ENCODE measurements at places on chromosomes 5 and 9. TPM values are rescaled to one million over a fixed set of nuclear protein-coding genes. Genes with fewer than 3 reads are reported as not detected.

- DNase-seq, result no peak
Measured at GRCh38 chr5:178490935-178491652, 99.1 kb downstream of the COL23A1 start.

The PTPA gene
- 88.1 TPM for total RNA-seq

- no peak for DNase-seq
Measured at GRCh38 chr9:1276474-1276873, 226.3 kb downstream of the DMRT2 start.

DNA sequence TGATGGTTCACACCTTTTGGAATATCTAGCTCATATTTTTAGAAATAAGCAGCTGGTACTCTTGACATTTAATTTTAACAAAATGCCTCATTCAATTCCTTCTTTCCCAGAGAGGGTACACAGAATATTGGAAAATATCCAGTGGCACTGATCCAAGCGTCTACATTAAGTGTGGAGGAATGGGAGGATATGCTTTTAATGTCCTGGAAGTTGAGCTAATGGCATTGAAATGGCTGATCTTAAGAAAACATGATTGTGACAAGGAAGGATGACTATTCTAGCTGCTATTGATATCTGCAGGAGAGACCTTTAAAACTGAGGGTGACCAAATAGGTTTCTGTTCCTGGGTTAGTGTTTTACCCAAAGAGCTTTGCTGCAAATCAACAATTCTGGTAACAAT, 30.0 kb downstream of the ZNF366 start:
- DNase-seq, result no peak

The MYOT gene
- 0.08 TPM for total RNA-seq

The MAP1B gene
- total RNA-seq, result 3.1 TPM

The RNF183 gene
- not detected for total RNA-seq

The PALM2AKAP2 gene
- 0.75 TPM for total RNA-seq

The BHMT2 gene
- total RNA-seq, result not detected

DNA sequence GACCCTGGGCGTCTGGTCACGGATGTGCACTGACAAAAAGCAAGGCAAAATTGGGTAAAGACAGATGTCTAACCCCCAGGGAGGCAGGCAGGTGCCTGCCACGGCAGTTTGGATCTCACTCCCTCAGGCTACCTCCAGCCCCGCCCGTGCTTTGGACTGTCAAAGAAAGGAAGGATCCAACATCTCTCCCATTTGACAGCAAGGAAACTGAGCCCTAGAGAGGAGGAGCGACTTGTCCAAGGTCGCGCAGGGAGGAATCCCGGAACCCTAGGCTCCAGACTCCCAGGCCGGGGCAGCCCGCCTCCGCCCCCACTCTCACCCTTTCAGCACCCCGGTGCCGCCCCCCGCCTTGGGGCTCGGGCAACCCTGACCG, 376 bp downstream of the GOLGA1 start:
- DNase-seq, result no peak

- DNase-seq, result no peak
Measured at GRCh38 chr9:122141671-122142070, 17.9 kb downstream of the NDUFA8 start.

DNA sequence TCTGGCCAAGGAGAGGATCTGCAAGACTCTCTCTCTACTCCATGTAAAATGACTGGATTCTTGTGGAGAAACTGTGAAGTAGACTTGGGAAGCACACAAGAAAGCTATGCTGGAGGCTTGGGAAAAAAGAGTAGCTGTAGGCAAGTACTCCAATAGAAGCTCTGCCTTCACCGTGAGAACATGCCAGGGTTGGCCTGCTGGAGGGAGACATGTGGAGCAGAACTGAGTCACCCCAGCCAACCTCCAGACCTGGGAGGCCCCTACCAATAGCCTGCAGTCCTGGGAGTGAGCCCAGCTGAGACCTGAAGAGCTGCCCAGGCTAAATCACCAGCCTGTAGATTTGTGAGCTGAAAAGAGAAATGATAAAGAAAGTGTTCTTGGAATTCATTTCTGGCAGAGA, 66.6 kb downstream of the DEPDC1B start:
- no peak for DNase-seq

DNA sequence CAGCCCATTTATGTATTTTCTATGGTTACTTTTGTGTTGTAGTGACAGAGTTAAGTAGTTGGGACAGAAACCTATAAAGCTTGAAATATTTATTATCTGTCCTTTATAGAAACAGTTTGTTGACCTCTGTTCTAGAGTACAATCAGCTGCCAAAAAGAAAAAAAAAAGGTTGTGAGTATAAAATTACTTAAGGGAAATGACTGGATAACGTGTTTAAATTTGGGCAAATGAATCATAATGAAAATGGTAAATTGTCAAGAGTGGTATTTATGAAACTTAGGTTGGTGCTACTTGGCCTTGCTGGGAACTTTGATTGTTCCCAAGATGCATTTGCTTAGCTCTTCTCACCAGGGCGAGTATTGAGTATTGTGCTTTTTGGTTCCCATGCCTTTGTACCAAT, 70.2 kb upstream of the IL6ST start:
- no peak for DNase-seq

GRCh38 chr5:129098488-129099183, 4.1 kb downstream of the ISOC1 start:
- DNase-seq, result no peak

DNA sequence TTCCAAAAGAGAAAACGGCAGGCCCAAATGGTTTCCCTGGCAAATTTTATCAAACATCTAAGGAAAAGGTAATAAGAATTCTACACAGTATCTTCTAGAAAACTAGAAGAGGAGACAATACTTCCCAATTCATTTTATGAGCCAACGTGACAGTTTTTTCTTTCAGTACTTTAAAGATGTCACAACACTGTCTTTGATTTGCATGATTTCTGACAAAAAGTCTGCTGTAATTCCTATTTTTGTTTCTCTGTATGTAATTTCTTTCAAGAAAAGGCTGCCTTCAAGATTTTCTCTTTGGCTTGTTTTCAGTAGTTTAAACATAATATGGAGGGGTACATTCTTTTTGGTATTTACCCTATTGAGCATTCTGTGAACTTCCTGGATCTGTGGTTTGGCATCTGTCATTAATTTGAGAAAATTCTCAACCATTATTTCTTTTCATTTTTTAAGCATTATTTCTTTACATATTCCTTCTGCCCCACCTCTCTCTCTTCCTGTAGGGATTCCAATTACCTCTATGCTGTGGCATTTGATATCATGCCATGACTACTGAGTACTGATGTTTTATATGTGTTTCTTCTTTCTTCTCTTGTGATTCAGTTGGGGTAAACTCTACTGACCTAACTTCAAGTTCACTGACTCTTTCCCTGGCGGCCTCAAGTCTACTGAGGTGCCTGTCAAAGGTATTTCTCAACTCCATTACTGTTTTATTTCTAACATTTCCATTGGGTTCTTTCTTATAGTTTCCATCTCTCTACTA, 32.2 kb downstream of the ANKS6 start:
- DNase-seq, result no peak

- no peak for DNase-seq
Measured at GRCh38 chr9:116716438-116716837, 29.3 kb downstream of the TRIM32 start.

DNA sequence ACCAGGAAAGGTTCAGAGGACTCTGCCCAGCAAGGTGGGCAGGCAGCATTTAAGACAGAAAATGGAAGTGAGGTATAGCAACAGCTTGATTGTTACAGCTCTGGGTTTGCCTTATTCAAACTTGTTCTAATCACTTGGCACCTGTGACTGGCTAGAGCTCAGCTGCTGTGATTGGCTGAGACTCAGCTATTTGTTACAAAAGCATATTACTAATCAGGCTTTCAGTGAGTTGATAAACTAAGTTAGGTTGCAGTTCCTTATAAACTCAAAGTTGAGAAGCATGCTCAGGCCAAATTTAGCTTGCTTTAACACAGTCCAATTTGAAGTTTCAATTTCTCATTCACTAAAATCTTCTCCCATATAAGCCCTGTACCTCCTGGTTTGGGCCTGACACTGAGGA, 56.3 kb downstream of the GDA start:
- DNase-seq, result peak; percentile 10

The GCNT4 gene
- 1.1 TPM for total RNA-seq

DNA sequence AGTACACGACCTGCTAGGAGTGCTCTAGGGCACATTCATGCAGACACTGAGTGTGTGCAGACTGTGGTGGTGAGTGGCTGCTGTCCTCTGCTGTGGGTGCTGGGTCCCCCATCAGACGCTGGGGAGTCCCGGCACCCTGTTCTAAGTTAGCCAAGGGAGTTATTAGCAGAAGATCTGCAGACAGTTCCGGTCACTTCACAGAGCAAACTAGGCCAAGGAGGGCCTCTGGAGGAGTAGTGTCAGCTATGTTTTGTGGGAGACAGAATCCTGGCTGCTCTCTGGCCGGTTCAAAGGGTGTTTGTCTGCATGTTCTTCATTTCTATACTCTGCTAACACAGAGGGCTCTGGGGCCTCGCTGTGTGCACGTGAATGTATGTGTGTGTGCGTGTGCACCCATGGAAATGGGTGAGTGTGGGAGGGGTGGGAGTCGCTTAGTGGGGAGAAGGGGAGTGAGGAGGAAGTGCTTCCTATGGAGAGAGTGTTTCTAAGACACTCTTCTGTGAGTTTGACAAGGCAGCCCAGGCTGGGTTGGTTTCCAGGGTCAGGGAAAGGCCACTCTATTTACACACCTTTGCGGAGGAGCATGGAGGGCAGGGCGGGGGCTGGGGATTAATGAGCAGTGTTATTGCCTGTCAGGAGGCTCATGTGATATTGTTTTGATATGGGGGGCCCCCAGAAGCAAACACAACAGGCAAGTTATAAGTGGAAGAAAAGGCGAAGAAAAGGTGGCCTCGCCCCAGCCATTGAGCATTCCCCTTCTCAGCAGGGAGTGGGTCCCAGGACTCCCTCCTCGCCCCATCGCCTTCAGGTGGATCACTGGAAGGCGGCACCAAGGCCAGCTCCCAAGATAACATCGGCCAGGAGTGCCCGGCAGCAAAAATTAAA, 68.9 kb downstream of the MACROH2A1 start:
- DNase-seq, result no peak

- DNase-seq, result no peak
Measured at GRCh38 chr9:136980669-136981478, 1.9 kb upstream of the LCNL1 start.

GRCh38 chr9:79154806-79155205, 417.0 kb upstream of the TLE4 start:
- DNase-seq, result no peak

- DNase-seq, result no peak
Measured at GRCh38 chr5:128772356-128772755, 192.9 kb upstream of the SLC27A6 start.

GRCh38 chr9:94827584-94828304, 101.2 kb downstream of the AOPEP start:
- peak; percentile 19 for DNase-seq

The COL5A1 gene
- not detected for total RNA-seq

DNA sequence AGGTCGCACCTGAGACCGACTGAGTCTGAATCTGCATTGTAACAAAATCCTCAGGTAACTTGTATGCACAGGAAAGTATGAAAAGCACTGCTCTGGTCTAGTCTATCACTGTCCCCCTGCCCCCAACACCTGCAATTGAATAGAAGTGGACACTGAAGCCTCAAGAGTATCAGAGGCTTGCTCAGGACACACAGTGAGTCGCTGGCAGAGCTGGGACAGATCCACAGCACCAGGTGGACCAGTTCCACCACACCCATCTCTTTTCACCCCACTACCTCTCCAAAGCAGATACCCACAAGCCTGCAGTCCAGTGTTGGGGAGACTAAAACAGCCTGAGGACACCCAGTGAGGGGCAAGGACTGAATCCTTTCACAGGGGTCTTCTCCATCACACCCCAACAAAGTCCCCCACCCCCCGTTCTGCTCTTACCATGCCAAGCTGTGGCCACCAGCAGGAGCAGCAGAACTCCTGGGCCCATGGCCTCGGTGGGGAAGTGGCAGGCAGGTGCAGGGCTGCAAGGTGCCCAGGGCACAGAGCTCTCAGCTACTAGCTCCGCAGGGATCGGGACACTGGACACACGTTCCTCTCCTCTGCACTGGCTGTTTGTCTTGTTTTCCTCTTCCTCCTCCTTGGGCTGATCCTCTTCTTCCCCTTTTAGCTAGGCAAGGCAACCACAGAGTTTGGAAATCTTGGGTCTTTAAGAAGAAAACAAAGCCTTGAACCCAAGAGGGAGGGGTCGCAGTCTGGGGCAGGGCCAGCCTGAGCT, at the start of gene CSF1R:
CSF1R (minus strand) TSS at position 605 of the 766 bp plus-strand sequence; CDS start at position 478, 127 bp downstream.
- no peak for DNase-seq

DNA sequence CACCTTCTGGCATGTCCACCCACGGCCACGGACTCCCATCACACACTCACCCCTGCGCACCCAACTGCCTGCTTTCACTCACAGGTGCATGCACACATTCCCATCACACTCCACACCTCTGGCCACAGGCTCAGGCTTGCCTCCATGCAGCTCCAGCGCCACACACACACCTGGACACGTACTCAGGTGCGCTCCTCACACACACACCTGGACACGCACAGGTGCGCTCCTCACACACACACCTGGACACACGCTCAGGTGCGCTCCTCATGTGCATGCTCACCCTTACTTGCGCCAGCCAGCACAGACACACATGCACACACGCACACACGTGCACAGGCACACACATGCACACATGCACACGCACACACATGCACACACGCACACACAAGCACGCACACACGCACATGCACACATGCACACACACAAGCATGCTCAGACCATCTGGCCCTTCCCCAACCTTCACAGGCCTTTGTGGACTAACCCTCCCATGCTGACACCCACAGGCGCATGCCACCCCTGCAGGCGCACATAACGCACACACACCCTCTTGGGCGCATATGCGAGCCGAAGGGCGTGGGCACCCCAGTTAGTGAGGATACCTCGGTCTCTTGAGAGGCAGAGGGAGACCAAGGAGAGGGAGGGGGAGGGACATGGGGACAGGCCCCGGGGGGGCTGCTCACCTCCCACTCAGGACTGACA, 8.3 kb downstream of the GRIN1 start:
- DNase-seq, result no peak

DNA sequence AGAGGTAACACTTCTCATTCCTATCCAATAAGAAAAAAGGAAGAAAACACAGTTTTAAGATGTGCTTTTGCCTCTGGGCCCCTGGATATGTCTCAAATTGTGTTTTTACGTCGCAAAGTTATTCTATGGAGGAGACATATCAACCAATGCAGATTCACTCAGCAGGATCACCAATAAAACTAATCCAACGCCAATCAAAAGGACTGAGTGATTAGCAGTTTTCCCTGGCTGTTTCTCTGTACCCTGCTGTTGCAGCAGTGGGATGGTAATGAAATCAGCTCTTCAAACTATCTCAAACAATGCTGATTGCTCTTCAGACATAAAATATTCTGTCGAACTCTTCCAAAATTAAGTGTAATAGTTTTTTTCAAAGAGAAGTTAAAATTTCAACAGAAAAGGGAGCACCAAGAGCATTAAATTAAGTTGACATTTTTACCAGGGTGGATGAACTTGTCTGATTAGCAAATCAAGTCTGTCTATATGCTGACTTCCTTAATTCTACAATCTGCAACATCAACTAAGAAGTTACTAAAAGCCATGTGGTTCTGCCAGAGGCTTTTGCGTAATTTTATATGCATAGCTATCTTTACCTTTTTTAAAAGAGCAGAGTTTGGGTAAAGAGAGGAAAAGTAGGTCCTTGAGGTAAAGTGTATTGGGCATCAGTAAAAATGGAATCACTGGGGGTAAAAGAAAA, 9.7 kb upstream of the HK3 start:
- DNase-seq, result no peak

The ANKRD34B gene
- total RNA-seq, result 0.18 TPM

Measured in SK-MEL-5 (cell line).